ENCODE measurements at places on chromosomes 2 and 18.

DNA sequence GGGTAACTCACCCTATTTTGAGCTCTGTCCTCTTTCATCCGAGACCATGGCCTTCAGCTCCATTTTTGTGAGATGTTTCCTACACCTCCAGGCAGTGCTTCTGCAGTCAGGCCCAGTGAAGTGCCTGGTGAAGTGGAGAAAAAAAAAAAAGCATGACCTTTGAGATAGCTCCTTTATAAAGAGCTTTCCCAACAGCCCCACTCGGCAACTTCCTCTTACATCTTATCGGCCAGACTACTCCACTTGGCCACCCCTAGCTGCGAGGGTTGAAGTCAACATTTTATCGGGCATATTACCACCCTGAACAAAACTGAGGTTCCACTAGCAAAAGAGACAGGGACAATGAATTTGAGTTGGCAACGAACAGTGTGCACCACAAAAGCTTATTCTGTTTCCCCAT, 124.8 kb upstream of the RNF152 start:
- no peak for DNase-seq

GRCh38 chr18:9446839-9447238, 28.5 kb upstream of the RALBP1 start:
- DNase-seq = no peak

DNA sequence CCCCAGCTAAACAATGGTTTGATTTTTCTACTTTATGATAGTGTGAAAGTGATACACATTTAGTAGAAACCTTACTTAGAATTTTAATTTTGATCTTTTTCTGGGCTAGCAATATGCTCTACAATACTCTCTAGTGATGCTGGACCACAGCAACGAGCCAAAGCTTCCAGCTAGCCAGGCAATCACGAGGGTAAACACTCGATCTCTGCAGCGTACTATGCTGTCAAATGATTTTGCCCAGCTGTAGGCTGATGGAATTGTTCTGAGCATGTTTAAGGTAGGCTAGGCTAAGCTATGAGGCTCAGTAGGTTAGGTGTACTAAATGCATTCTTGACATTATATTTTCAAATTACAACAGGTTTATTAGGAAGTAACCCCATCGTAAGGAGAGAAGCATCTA, 207.5 kb downstream of the LRRTM4 start:
- DNase-seq = peak; percentile 36

DNA sequence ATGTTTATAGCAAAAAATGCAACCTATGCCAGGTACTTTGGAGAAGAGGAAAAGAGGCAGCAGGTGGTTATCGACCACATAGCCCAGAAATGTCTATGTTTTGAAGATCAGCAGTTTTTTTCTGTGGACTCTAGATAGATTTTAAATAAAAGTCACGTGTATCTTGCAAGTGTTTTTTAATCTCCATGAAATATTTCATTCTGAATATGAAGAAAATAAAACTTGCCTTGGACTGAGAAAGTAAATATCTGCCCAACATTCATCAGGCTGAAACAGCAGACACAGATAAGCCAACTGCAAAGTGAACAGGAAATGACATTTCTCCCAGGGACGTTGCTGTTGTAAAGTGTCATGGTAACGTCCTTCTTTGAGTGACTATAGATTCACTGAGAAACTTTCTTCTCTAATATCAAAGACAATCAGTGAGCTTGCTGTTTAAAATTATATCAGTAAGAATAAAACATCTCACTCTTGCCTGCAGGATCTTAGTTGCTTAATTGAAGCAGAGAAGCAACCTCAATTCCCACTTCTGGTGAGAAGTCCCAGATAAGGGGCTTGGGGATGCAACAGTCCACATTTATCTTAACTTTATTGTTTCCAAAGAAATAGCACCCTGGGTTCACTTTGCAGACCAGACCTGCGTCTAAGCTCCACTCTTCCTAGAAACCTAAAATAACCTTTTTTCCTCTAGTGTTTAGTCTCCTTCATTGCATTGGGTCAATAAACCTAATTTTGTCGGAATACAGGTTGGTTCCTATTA, 6.3 kb downstream of the MYOM1 start:
- DNase-seq = no peak

DNA sequence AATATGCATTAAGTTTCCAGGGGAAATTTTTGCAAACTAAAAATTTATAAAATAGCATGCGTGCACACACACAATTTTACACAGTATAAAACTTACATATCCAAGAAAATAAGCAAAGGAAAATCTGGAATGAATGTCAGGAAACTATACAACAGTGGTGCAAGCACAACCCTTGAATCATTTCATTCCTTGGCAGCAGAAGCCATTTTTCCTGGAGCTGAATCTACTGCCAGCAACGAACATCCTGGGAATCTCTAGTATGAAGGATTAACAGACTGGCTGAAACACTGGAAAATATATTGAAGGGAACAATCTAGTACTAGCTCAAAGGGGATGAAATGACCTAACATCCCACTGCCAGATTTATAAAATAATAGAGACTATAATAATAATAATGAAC, 235.3 kb downstream of the DYM start:
- no peak for DNase-seq

DNA sequence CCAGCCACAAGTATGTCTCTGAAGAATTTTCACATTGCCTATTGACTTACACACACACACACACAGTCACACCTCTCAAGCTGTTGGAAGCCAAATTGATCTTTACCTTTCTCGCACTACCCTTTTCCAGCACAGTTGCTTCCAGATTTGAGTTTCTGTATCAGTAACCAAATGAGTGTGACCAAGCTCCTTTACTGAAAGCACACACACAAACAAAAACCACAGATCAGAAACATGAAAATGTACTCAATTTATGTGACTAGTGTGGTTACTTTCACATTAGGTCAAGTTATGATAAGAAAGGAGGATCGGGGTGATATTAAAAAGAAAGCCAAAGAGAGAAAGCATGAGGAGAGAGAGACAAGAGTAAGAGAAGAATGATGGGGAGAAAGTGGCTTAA, 993.9 kb upstream of the POU3F3 start:
- no peak for DNase-seq

- no peak for DNase-seq
These were observed 71.1 kb upstream of the SH3BP4 start for GRCh38 chr2:234880551-234881211.

- DNase-seq = no peak
These were observed 98.7 kb downstream of the STPG4 start for GRCh38 chr2:47056374-47056773.

DNA sequence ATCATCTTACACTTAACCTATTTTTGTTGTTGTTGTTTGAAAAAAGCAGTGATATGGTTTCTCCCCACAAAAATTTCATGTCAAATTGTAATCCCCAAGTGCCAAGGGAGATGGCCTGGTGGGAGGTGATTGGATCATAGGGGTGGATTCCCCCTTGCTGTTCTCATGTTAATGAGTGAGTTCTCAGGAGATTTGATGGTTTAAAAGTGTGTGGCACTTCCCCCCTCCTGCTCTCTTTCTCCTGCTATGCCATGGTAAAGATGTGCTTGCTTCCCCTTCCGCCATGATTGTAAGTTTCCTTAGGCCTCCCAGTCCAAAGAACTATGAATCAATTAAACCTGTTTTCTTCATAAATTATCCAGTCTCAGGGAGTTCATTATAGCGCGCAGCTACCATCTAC, 1362.7 kb upstream of the FAM98A start:
- no peak for DNase-seq

GRCh38 chr2:127231130-127231865, 11.2 kb upstream of the CYP27C1 start:
- DNase-seq = no peak

DNA sequence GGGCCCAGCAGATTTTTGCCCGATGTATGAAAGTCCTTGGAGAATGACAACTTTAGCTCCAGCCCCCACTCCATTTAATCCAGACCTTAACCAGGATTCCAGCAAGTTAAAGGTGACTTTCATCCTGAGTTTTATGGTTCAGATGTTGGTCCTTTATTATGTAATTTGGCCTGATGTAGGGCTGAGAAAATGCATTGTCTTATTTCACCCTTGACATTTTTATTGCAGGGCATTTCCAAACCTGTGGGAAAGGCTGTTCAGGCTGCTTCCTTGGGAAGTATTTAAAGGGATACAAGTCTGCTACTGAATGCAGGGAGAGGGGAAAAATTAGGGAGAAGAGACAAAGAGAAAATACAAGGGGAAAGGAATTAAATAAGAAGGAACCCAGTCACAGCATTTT, 48.8 kb downstream of the ASB1 start:
- DNase-seq = no peak

- DNase-seq = no peak
These were observed 94.0 kb upstream of the GLS start for GRCh38 chr2:190786404-190787166.

DNA sequence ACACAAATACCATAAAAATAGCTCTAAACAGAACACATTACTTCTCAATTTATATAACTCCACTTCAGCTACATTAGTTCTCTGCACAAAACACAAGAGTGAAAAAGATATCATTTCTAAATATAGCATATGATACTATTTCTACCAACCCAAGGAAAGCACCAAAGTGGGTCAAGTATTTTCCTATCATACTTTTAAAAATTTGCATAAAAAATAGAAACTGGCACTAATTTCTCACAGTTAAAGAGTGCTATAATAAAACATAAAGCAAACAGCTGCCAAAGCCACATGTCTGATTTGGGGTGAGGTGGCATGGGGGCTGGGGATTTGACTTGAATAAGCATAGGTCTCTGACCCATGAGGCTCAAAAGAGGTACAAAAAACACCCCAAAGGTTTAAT, 61.5 kb downstream of the BARD1 start:
- no peak for DNase-seq

GRCh38 chr2:3303583-3304406, 73.8 kb downstream of the EIPR1 start:
- peak; percentile 72 for DNase-seq

- no peak for DNase-seq
These were observed 19.0 kb upstream of the FAM178B start for GRCh38 chr2:97005353-97005752.

- DNase-seq = no peak
These were observed 53.2 kb downstream of the NYAP2 start for GRCh38 chr2:225452677-225453076.

GRCh38 chr2:234304950-234305349, 191.9 kb downstream of the ARL4C start:
- no peak for DNase-seq

DNA sequence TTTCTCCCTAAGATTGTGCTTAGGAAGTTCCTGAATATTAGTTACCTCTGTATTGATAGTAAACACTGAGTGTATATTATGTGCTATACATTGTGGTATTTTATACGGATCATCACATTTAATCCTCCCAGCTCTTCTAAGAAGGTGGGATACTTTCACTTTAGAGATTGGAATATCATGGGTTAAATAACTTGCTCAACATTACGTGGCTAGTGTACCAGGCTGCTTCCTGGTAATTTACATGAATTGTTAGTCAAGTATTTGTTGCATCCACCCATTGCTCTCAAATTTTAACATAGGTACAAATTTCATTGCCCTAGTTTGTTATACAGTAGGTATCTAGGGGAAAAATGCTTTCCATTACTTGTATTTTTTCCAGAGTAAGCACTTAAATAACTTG, 21.4 kb downstream of the FAM98A start:
- no peak for DNase-seq

DNA sequence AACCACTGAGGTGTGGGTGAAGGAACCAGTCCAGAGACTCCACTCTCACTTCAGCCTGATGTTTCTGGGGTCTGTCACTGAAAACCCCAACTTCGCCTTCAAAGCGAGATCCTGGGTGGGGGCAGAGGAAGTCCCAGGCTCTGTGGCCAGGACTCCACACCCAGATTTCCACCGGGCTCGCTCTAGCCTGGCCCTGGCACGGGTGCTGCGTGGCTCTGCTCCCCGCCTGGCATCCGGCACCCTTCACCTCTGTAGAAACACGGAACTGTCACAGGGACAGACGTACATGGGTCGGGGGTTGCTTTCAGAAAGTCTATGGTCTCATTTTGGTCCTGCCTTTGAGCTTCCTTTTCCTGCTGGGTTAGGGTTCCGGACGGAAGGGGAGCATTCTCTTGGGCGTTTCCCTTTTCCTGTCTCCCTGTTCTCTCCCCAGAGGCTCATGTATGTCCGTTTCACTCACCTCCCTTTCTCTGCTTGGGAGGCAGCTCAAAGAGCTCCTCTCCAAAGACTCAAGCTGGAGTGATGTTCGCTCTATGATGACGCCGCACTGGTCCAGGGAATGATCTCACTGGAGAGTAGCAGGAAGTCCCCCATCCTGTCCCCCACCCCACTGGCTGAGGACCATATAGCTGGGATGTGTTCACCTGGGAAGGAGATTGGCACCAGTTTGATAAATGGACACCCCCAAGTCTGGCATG, 41.5 kb downstream of the ODC1 start:
- no peak for DNase-seq

DNA sequence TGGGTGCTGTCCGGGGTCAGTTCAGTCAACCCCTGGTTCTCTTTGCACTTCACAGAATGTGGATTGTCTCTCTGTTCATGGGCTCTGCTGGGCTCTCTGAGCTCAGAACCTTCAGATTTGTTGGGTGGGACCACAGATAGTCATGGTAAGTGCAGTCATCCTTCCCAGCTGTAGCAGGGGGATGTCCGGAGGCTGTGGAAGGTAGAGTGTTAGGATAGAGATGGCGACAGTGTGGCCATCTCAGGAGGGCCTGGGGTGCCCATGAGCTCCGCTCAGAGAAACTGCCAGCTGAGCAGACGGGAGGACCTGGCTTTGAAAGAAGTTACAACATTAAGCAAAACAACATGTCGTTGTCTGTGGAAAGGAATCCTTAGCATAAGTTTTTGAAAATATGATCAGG, 149.8 kb downstream of the FAM210A start:
- no peak for DNase-seq

DNA sequence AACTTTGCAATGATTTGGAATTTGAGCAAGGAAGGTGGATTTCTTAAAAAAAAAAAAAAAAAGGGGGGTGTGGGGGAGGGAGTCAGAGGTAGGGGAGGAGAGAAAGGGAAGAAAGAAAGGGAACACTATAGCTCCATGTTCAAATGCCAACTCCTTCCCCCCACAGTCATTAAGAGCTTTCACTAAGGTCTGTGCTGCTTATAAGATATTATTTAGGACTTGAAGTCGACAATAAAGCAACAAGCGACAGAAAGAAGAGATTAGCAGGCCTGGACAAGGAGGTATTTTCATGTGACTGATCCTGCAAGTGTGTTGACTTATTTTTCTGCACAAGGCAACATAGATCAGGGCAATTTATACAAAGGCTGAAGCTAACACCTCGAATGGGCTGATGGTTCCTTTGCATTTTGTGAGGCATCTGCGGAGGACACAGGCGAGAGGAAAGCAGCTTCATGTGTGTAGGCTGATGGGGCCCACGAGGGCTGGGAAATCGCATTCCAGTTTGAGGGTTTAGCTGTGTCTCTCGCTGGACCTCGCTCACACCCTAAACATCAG, 382.0 kb downstream of the SOX11 start:
- DNase-seq = no peak

- DNase-seq = no peak
These were observed 131.3 kb upstream of the ACAA2 start for GRCh38 chr18:49944663-49945062.

DNA sequence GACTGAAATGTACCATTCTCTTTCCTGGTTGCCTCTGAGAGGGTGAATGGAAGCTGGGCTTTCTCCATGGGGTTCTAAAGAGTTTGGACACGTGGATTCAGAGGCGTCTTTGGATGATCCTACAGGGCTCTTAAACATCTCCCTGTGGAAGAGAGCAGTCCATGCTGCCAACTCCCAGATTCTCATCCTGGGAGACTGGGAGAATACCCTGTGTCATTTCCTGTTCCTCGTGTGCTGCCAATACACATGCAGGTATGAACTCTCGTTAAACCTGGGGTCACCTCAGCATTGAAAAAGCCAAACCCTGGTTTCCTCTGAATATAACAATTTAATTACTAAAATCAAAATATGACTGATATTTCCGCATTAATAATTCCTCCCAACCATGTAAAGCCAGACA, 73.3 kb upstream of the NT5C1B start:
- no peak for DNase-seq

Data from NCI-H510A (cell line).